SHP77 (cell line): ENCODE measurements at places on chromosomes 3 and 15.

DNA sequence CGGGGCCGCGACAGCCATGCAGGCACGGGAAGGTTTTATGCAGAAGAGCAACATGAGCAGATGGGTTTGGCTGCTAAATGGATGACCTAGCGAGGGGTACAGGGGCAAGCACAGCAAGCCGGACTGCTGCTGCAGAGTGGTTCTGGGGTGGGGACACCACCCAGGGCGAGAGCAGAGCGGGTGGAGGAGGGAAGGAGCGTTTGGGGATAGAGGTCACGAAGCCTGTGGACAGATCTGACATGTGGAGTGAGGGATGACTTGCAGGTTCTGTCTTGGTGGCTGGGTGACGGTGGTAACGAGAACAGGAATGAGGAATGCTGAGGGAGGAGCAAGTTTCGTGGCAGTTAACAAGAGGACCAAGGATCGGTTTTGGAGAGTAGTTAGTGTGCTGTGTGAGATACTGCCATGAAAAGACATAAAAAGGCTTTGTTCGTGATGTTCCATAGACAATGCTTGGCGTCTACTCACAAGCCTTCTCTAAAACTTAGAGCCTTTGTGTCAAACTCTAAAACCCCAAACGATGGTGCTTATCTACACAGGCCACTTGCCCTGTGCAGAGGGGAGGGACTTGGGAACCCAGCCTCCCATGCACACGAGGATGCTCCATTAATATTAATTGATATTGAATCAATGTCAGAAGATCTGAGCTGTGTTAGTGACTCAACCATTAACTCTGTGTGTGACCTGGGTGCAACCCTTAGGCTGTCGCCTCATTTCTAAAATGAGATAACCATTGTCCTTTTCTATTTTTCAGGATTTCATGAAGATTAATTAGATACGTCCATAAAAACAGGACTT lies 132.7 kb upstream of the SLC2A2 start:
- DNase-seq: no peak

GRCh38 chr3:171862993-171863521 lies 19.9 kb downstream of the TMEM212 start:
- no peak for DNase-seq

DNA sequence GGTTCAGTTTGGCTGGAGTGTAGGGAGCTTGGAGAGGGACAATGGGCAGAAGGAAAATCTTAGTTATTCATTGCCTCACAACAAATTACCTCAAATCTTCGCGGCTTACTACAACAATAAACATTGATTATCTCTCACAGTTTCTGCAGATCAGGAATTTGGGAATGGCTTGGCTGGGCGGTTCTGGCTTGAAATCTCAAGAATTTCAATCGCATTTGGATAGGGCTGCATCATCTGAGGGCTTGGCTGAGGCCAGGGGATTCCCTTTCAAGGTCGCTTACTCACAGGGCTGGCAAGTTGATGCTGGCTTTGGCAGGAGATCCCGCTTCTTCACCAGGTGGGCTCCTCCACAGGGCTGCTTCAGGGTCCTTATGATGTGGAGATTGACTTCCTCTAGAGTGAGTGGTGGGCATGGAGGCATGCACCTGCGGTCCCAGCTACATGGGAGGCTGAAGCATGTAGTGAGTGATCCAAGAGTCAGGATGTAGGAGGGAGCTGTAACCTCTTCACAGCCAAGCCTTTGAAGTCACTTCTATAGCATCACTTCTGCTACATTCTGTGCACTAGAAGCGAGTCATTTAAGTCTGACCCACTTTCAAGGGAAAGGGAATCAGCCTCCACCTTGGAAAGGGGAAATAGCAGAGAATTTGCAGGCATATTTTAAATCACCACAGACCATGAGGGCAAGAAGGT lies 63.1 kb downstream of the CDC25A start:
- no peak for DNase-seq

GRCh38 chr15:100778831-100779288 lies 100.8 kb upstream of the ALDH1A3 start:
- DNase-seq: no peak

- DNase-seq: no peak
Measured at GRCh38 chr3:11411956-11412355, 139.8 kb downstream of the ATG7 start.
